ENCODE measurements at places on chromosomes 13 and 19.
A peak's percentile ranks its signal among the peaks of the same experiment; 100 is the strongest.

- DNase-seq: no peak
Observed at GRCh38 chr13:34344816-34345215, 526.9 kb downstream of the RFC3 start.

DNA sequence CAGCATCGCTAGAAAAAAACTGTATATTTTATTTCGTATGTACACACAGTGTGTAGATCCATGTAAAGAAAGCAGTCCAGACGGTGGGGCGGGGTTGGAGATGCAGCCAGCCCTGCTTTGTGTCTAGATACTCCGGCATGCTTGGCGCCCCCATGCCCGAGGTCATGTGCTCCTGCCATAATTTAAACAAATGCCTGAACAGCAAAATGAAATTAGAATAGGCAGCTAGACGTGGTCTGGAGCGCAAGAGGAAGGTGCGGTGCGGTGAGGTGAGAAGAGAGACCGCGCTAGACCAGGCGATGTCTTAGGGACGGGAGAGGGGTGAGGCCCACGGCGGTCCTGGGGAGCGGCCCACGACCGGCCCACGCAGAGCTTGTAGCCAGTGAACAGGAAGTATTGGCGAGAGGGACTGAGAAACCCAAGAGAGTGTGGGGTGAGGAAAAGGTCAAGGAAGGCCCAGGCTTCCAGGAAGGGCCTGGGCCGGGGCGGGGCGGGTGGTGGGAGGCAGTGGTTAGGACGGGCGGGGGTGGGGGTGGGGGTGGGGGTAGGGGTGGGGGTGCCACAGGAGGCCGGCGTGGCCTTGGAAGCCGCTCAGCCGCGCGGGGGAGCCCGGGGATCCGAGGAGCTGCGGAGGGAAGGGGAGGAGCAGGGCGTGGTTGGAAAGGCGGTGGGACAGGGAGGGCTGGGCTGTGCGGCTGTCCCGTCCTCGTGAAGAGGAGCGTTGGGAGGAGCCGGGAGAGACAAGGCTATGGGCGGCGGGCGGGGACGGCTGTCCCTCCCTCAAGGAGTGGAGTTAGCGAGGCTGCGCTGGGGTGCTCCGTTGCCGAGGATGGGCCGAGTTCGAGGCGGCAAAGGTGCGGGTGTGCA is 254.7 kb upstream of the SGCG start:
- no peak for DNase-seq

DNA sequence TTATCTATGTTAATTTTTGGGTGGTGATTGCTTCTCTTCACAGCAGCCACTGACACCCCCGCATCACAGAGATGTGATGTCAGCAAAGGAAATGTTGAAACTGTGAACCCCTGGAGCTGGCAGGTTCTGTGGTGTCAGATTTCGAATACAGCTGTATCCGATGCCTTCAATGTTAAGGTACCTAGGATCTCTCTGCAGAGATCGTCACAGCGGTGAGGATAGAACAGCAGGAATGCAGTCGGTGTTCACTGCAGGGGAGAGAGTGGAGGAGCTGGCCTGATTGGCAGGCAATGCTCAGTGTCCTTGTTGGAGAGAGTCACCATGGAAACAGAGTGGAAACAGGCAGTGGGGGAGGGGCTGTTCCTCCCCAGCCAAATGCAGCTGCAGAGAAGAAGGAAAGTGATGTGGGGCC is 79.5 kb upstream of the ZNF835 start:
- DNase-seq: no peak

GRCh38 chr13:52164989-52165388 is 5.6 kb upstream of the NEK3 start:
- no peak for DNase-seq

GRCh38 chr13:53018690-53019647 is 9.6 kb upstream of the OLFM4 start:
- DNase-seq: no peak

GRCh38 chr13:110770678-110771077 is 57.2 kb downstream of the ING1 start:
- DNase-seq: no peak

DNA sequence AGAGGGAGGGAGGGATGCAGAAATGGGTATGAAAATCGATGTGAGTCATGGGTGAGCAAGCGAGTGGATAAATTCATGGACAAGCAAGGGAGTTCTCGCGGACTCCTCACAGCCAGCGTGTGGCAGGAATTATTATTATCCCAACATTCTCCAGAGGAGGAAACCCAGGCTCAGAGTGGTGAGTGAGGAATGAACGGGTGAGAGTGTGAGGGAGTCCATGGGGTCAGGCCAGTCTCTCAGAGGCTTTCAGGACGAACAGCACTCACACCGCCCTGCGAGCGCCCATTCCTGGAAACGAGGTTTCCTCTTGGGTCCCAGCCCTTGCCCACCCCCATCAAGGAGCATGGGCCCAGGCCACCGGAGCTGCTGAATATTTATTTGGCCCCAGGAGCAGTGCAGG is 6.3 kb upstream of the DNAAF3 start:
- DNase-seq: peak; percentile 68

- no peak for DNase-seq
Observed at GRCh38 chr19:4742723-4743646, 19.3 kb upstream of the DPP9 start.

DNA sequence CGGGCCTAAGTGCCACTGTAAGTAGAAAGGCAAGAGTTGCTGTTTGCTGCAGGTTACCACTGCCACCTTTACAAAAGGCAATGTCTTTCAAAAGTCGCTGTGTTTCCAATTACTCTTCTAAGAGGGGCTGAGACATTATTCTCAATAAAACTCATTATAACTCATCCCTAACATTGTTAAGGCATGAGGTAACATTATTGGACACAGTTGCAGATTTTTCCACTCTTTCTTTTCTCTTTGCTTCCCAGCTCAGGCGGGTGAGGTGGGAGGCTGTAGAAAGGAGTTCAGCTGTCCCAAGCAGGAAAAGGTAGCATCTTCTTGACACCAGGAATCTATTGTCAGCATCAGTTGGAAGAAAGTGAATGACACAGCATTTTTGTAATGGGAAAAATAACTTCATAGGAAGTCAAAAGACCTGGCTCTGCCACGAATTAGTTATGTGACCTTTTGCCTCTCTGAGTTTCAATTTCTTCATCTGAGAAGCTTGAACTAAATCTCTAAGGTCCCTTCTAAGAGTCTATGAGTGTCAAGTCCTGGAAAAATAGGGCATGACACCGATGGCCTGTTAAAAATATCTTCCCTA is 2.1 kb upstream of the UBL3 start:
- no peak for DNase-seq

DNA sequence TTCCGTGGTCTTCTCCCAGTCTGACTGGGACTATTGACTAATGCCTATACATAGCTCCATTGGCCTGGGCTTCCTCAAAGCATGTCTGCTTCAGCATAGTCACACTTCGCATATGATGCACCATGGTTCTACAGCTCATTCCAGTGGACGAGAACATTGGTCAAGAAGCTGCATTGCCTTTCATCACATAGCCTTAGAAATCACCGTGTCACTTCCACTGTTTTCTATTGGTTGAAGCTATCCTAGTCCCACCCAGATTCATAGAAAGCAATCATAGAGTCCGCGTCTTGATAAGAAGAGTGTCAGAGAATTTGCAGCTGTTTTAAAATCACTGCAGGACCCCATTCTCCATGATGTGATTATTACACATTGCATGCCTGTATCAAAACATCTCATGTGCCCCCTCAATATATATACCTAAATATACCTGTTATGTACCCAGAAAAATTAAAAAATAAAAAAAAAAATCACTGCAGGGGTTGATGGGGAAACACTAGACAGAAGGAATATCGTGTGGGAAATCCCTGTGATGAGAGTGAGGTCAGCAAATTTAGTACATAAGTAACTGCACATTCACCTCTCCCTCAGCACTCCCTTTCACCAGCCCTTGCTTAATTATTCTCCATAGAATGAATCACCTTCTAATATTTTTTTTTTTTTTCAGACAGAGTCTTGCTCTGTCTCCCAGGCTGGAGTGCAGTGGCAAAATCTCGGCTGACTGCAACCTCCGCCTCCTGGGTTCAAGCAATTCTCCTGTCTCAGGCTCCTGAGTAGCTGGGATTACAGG is 2.2 kb upstream of the ARHGAP33 start:
- no peak for DNase-seq

DNA sequence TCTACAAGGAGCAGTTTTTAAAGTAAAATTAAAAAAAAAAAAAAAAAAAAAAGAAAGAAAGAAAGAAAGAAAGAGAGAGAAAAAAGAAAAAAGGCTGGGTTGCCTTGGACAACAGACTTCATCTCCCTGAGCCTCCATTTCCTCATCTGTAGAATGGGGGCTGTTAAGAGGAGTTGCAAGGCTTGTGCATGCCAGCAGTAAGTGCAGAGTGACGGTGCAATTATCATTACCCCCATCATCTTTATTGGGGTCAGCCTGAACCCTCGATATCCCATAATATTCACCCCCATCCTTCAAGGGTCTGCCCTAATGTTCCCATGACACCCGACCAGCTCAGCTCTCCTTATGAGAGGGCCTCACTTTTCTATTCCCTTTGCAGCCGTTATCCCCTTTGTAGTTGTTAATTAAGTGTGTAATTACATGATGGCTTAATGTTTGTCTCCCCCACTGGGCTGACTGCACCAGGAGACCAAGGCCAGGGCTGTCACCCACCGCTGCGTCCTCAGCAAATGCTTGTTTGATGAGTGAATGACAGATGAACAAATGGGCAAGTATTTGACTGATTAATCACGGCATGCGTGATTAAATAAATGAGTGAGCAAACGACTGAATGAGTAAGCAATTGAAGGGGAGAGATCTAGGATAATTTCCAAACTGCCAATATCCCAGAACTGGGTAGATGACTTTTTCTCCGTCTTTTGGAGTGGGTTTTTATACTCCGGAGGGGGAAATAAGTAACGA is 10.1 kb downstream of the FOSB start:
- peak; percentile 78 for DNase-seq

DNA sequence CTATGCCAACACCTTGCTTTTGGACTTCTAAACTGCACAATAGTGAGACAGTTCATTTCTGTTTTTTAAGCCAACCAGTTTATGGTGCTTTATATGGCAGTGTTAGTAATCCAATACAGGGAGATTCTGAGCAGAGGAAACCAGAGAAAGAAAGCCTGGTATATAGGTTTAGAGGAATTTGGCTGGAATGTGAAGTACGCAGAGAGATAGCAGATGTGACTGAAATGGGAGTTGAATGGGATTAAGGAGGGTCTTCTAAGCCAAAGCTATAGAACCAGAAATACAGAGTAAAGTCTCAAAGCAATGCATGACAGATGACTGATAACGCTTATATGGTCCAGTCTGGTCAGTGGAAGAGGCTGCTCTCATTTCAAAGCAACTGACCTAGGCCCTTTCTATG is 453.7 kb downstream of the GPC6 start:
- no peak for DNase-seq

- no peak for DNase-seq
Observed at GRCh38 chr19:11196406-11197287, 698 bp downstream of the KANK2 start.

- no peak for DNase-seq
Observed at GRCh38 chr13:97325738-97326137, 103.6 kb downstream of the MBNL2 start.

DNA sequence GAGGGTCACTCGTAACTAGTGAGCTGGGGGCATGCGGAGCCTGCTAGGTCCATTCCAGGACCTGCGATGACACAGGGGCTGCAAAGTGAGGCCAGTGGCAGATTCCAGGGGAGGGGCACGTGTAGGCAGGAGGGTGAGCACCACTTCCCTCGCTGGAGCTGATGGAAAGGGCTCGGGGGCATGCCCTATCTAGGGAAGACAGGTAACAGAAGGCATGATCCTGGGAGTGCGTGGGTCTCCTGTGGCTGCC is 51.2 kb downstream of the KLF2 start:
- no peak for DNase-seq

- no peak for DNase-seq
Observed at GRCh38 chr19:40392894-40393517, 3.0 kb upstream of the HIPK4 start.

- DNase-seq: no peak
Observed at GRCh38 chr13:30394751-30395191, 27.5 kb upstream of the UBE2L5 start.

DNA sequence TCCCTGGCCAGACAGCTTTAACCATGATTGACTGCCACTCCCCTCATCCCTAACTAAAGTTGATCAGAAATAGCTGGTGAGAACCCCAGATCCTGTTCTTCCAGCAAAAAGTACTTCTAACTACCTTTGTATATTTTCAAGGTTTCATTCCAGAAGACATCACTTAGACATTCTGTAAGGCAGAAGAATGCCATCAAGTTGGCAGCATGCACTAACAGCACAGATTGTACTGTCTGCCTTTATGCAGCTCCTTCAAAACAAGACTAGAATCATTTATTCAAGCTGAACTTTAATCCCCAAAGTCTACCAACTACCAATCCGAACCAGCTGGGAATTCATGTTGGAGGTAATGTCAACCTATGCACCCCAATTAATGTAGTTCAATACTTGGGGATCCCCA is 167.6 kb upstream of the KLHL1 start:
- no peak for DNase-seq

DNA sequence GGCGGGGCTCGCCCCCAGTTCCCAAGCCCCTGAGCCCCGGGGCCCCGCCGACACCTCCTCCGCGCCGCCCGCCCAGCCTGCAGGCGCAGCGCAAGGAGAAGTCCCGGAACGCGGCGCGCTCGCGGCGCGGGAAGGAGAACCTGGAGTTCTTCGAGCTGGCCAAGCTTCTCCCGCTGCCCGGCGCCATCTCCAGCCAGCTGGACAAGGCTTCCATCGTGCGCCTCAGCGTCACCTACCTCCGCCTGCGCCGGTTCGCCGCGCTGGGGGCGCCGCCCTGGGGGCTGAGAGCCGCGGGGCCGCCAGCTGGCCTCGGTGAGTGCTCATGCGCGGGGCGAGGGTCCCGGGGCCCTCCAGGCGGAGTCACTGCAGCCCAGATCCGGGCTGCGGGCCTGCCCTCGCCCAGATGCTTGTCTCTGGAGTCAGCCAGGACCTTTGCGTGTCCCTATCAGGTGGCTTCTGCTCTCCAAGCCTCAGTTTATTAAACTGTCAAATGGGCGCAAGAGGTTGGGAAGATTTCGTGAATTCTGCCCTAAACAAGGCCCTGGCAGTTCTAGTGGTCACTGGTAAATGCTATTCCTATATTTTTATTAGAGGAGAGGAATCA is 2.0 kb downstream of the NPAS1 start:
- DNase-seq: no peak

GRCh38 chr19:41352609-41353465 is 885 bp downstream of the TGFB1 start:
- DNase-seq: no peak

DNA sequence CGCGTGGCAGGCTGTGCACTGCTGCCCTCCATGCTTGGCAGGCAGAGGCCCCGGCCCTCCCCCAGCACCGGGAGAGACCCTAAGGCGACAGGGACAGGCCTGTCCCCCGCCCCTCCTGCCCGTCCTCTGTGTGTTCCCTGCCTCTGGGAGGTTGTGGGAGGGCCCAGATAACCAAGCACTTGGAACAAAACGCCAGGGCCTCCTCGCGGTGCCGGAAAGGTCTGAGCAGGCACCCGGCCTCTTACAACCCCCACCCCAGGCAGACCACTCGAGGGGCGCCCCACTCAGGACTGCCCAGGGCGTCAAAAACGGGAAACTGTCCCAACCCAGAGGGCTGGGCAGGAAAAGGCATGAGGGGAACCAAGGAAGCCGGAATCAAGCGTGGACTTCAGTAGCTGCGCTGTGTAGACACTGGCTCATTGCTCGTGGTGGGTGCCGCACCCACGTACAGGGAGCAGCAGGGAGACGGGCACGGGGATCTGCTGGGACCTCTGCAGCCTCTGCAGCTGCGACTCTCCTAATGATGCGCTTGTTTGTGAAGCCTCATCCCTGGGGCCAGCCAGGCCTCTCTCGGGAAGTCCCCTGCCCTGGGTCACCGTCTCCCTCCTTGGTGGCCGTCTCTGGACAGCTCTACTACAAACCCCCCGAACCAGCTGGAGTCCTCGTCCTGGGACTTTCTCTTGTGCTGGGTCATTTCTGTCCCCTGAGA is 20.0 kb downstream of the GNA11 start:
- DNase-seq: no peak

GRCh38 chr13:103614761-103615160 is 548.5 kb upstream of the SLC10A2 start:
- DNase-seq: no peak

All from HS-5 (cell line).